ENCODE measurements at places on chromosomes 1 and 21.

DNA sequence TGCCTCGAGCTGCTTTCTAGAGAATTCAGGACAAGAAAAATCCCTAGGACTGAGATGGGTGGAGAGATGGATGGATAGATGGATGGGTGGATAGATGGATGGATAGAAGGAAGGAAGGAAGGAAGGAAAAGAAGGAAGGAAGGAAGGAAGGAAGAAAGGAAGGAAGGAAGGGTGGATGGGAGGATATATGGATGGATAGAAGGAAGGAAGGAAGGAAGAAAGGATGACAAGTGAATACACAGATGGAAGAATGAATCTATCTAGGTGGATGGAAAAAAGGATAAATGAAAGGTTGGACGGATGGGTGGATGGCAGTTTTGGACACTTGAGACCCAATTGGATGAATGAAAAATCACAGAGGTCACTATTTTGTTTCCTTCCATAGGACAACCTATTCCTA is 120.4 kb upstream of the KAZN start:
- DNase-seq: no peak

DNA sequence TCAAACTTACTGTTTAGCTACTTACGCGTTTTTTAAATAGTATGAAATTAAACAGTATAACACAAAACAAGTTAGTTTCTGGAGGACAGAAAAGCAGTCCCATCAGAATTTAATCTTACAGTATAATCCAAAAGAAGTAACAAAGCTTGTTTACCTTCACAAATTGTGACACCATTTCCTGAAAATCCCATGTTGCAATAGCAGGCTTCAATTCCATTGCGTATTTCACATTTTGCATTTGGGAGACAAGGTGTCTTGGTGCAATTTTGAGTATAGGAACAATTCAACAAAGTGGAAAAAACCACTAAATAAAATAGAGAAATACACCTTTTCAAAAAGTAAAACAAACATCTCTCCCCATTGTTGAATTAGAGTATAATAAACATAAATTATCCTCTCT is 1.6 kb downstream of the ADGRL4 start:
- DNase-seq: no peak

DNA sequence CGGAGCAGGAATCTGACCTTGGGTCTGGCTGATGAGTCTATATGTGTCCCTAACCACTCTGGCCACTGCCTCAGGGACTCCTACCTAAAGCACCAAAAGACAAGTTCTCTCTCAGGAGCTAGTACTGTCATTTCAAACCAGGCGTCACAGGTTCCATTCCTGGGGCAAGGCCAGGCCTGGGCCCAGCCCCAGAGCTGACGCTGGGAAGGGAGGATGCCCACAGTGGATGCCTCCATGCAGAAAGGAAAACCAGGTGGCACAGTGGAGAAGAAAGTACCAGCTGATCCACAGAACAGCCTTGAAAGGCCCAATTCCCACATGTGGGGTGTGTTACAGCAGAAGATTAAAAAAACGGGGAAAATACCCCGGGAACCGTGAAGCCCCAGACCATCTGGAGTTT is 77.4 kb downstream of the DMRTB1 start:
- DNase-seq: no peak

- DNase-seq: peak; percentile 17
Observed at GRCh38 chr1:70353601-70354331, 756 bp downstream of the ANKRD13C start.

GRCh38 chr1:154998818-154999570 is 3.6 kb upstream of the ZBTB7B start:
- DNase-seq: peak; percentile 69

GRCh38 chr1:208864366-208864965 is 620.3 kb upstream of the PLXNA2 start:
- no peak for DNase-seq

DNA sequence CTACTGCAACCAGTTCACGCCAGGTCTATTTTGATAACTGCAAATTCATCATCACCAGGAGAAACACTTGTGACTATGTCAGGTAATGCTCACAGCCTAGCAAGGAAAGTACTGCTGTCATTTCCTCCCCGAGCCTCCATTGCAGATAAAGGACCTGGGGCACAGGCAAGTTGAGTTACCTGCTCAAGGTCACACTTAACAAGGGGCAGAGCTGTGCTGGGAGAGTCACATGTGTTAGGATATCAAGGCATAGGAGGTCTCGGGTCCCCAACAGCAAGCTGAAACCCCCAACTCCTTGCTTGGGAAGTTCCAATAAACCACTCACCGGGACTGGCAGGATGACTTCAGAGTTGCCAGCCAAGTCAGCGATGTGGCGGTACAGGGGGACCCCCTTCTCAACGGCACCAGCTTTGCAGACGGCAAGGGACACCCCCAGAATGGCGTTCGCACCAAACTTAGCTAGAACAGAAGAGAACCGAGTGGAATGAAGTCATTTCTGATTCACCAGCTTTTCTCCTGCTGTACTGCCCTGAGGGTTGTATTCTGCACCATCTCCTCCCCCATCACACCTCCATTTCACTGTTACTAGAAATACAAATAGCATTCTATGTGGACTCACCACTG is 11.6 kb downstream of the ENO1 start:
- DNase-seq: no peak
